ENCODE measurements at places on chromosomes 11 and 22. TPM values are rescaled to one million over a fixed set of nuclear protein-coding genes. Genes with fewer than 3 reads are reported as not detected.
A peak's percentile ranks its signal among the peaks of the same experiment; 100 is the strongest.

GRCh38 chr11:134276396-134277182 is 410 bp downstream of the GLB1L3 start:
- peak; percentile 20 for DNase-seq

- no peak for DNase-seq
Measured at GRCh38 chr11:65448074-65448417, 25.4 kb downstream of the NEAT1 start.

DNA sequence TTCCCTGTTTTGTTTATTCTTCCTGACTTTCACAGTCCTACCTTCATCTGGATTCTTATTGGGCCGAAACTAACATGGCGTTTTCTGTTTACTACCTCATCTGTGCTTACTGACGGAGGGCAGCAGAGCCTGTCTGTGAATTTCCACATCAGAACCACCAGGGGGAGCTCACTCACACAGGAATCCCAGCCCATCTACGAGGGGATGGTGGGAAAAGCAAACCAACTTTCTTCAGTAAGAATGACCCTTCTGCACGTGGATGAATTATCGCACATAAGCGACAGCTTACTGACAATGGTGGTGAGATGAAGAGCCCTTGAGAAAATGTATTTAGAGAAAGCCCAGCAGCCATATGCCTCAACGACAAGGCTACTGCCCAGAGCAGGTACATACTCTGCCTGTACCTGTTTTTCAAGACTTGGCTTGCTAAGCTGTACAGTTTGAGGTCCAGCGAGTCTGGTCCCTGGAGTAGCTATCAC is 42.5 kb downstream of the LARGE2 start:
- peak; percentile 94 for DNase-seq

DNA sequence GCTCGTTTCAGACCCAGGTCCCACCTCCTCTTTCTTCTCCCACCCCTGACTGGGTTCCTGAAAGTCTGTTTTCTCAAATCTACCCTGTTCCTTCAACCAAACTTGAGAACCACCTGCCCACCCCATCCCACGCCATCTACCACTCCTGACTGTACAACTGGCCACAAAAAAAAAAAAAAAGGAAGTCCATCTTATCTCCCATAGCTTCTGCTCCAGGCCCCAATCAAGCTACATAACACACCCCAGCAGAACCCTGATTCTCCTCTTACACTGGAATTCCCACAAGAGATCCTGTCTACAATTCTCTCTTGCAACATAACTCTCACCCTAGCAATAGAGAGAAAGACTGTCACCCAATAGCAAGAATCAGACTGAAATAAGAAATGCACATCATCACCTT is 39.2 kb upstream of the CHST1 start:
- no peak for DNase-seq

Gene DBX1
- not detected for total RNA-seq

DNA sequence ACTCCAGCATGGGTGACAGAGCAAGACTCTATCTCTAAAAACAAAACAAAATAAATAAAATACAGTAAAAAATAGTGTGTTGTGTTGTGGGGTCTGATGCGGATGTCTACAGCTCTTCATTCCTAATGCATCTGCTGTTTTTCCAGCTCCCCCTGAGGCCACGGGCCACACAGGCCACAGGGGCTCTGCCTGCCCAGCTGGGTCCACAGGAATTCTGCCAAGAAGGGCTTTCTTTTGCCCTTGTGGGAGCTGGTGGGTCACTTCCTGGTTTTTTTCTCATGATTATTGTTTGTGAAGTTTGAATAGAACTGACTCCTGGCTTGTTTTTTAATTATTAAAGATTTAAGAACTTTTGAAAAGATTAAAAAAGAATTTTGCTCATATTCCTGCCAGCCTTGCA is 67.4 kb upstream of the CLDN5 start:
- no peak for DNase-seq

Gene OR8B3
- total RNA-seq = not detected

Gene RGL4
- total RNA-seq = 2.9 TPM

Gene DCDC1
- 0.55 TPM for total RNA-seq

Measured in stomach (tissue), 19 donors.